HCT116 (cell line): ENCODE measurements at places on chromosomes 11 and 22.

- no peaks in the 10 kb centered on the region for H3K27me3 ChIP-seq
- DNase-seq: no peak
- no peaks in the 10 kb centered on the region for H3K36me3 ChIP-seq
- H3K4me3 ChIP-seq: no peak overlapping the region
- no peak overlapping the region for H3K27ac ChIP-seq
These were observed 19.5 kb upstream of the ALKBH3 start for GRCh38 chr11:43861141-43861540.

DNA sequence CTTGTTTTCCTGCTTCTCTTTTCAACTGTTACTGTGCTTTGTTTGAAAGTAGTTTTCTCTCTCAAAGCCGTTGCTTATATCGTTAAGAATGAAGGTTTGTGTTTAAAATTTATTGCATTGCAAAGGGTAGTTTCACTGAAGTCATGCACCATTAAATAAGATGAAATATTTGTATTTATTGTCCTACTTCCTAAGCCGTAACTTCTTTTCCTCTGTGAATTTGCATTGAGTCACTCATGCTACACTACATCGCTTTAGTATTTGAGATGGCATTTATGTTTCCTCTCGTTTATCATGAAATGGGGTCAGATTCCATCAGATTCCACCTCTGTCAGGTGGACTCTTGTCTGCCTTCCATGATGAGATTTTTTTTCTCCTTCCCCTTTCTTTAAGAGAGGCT, 65.8 kb upstream of the RASSF10 start:
- peaks cover 12% of the 10 kb centered on the region; the same call in 1 of the 2 replicates for H3K36me3 ChIP-seq
- no peak overlapping the region for H3K4me3 ChIP-seq
- H3K27ac ChIP-seq: no peak overlapping the region
- H3K27me3 ChIP-seq: no peaks in the 10 kb centered on the region

DNA sequence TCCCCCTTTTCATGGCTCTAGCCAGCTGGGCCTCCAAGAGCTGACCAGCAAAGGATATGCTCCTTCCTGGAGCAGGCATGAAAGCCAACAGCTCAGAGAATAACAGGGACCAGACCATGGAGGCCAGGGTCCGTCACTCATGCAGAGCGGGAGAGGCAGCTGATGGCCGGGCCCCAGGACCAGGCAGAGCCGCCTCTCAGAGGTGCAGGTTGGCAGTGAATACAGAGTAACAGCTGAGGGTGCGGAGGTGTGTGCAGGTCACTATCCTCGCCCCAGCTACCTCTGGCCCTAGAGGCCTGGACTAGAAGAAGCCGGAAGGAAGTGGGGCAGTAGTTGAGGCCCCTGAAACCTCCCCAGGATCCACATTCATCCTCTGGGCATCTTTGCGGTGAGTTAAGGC, 1377.3 kb downstream of the TBC1D22A start:
- H3K36me3 ChIP-seq: no peaks in the 10 kb centered on the region
- no peak overlapping the region for H3K4me3 ChIP-seq
- H3K27me3 ChIP-seq: peaks cover 21% of the 10 kb centered on the region
- no peak overlapping the region for H3K27ac ChIP-seq

GRCh38 chr11:118699506-118700220, 20.2 kb upstream of the TREH start:
- no peaks in the 10 kb centered on the region for H3K27me3 ChIP-seq
- no peak for DNase-seq
- H3K4me3 ChIP-seq: no peak overlapping the region

DNA sequence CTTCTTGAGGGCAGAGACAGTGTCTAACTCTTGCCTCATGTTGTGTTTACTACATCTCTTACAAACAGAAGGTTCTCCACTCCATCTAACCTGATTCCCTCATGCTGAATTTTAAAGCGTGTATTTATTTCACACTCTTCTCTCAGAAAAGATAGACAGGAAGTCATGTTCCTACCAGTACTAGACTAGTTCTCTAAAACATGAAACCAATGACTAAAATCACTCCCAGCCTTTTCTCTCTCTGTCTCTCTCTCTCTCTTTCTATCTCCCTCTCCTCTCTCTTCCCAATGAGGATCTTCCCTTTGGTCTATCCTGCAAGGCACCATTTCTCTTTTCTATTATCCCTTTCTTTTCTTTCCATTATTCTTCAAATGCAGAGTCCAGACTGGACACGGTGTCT, 391.9 kb upstream of the CADM1 start:
- DNase-seq: no peak
- no peaks in the 10 kb centered on the region for H3K27me3 ChIP-seq
- H3K4me3 ChIP-seq: no peak overlapping the region
- H3K36me3 ChIP-seq: no peaks in the 10 kb centered on the region
- H3K27ac ChIP-seq: no peak overlapping the region
